ENCODE measurements at places on chromosomes 5 and 9.

GRCh38 chr5:139082813-139083498 lies 115.2 kb downstream of the SIL1 start:
- no peak for DNase-seq

DNA sequence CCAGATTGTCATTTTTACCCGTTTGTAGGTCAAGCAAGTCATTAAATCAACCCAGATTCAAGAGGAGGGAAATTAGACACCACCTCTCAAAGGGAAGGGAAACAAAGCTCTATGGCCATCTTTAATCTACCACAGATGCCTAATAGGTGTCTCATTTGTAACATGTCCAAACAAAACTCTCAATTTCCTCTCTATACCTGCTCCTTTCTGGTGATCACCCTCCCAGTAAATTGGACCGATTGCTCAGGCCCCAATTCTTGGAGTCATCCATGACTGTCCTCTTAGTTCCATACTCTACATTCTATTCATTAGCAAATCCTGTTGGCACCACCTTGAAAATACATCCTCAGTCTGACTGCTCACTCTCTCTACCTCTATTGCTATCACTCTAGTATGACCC lies 22.1 kb upstream of the UGCG start:
- no peak for DNase-seq

DNA sequence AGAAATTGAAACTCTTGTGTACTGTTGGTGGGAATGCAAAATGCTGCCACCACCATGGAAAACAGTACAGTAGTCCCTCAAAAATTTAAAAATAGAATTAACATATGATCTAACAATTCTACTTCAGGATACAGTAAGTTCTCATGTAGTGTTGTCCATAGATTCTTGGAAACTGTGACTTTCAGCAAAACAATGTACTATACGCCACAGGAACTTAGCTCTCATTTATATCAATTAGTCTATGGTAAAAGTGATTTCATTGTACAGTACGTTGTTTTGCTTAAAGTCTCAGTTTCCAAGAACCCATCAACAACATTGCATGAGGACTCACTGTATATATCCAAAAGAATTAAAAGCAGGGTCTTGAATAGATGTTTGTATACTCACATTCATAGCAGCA lies 233.5 kb upstream of the GAS1 start:
- no peak for DNase-seq

DNA sequence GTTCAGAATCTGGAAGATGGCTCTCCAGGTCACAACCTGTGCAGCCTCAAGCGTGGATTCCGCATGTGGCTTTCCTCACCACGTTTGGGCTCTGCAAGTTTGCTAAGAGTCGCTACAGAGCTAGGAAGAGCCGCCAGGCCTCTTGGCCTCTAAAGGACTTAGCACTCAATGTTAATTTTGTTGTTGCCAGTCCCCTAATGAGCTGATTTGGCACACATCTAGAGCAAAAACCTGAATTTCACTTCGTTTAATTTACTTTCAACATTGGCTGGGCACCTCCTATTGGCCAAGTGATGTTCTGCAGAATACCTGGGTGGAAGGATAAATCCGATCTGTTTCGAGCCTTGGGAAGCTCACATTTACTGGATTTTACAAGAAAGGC lies 65.8 kb upstream of the UNC5A start:
- peak; percentile 11 for DNase-seq

DNA sequence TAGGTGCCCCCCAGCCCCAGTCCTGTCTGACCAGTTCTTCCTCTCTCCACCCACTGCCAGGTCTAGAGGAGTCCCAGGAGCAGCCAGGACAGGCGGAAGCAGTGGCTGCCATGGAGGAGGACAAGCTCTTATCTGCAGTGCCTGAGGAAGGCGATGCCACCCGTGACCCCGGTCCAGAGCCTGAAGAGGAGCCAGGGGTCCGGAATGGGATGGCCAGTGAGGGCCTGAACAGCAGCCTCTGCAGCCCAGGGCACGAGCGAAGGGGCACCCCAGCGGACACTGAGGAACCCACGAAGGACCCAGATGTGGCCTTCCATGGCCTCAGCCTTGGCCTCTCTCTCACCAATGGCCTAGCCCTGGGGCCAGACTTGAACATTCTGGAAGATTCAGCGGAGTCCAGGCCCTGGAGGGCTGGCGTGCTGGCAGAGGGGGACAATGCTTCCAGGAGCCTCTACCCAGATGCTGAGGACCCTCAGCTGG lies 13.8 kb downstream of the PSD2 start:
- no peak for DNase-seq

DNA sequence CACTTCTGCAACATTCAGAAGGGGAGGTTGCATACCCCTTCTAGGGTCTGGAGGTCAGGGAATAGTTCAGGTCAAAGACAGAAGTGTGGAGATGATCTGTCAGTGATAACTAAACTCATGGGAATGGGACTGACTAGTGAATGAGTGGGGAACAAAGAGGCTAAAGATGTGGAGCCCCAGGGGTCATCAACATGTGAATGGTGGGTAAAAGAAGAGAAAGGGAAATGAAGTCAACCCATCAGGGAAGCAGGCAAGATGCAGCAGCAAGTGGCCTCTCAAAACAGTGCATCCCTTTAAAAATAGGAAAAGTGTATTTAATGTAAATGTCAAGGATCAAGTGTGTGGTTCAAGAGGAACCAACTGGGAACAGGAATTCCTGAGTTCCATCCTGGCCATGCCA lies 69.9 kb downstream of the PLPPR1 start:
- no peak for DNase-seq

GRCh38 chr5:206406-206805 lies 11.5 kb downstream of the CCDC127 start:
- DNase-seq, result no peak

- no peak for DNase-seq
Measured at GRCh38 chr5:31598640-31599611, 40.0 kb upstream of the PDZD2 start.
